ENCODE measurements at places on chromosomes 7 and 10. TPM values are rescaled to one million over a fixed set of nuclear protein-coding genes. Genes with fewer than 3 reads are reported as not detected.

Gene INPP5A
- 7.5 TPM for total RNA-seq

Gene WNT16
- total RNA-seq: not detected

Gene NACAD
- total RNA-seq: 0.21 TPM

- DNase-seq: no peak
- H3K27me3 ChIP-seq: peaks cover 12% of the 10 kb centered on the region
- no peak overlapping the region for H3K4me3 ChIP-seq
- H3K36me3 ChIP-seq: no peaks in the 10 kb centered on the region
- no peak overlapping the region for H3K27ac ChIP-seq
These were observed 1.6 kb downstream of the NPSR1 start for GRCh38 chr7:34659472-34660075.

Gene VKORC1L1
- total RNA-seq: 14.9 TPM

DNA sequence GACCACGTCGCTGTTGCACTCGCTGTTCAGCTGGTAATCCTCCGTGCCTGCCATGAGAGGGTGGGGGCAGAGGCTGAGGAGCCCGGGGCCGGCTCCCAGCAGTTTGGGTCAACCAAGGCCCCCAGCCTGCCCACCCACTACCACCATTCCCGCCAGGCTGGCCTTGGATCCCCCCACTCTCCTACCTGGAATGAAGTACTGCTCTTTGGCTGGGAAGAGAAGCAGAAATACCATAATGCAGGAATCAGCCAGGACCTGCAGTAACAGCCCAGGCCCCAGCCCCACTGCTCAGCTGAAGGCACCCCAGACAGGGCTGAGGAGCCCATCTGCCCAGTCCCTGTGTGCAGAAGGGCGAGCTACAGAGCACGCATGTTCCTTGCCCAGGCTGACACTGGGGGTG is 138.0 kb downstream of the SLIT1 start:
- H3K4me3 ChIP-seq: no peak overlapping the region
- no peak for DNase-seq
- no peaks in the 10 kb centered on the region for H3K36me3 ChIP-seq

GRCh38 chr7:121872831-121873288 is at the start of gene PTPRZ1:
PTPRZ1 (plus strand) TSS chr7:121873161; CDS start chr7:121873500, 339 bp downstream.
- peaks cover 3% of the 10 kb centered on the region for H3K4me1 ChIP-seq
- H3K4me3 ChIP-seq: no peak within 1 kb of the TSS
- DNase-seq: no peak

Gene DNAJC12
- total RNA-seq: 8.8 TPM

GRCh38 chr7:151869109-151869428 is 7.8 kb downstream of the PRKAG2 start:
- peaks cover 13% of the 10 kb centered on the region for H3K4me1 ChIP-seq
- H3K27ac ChIP-seq: no peak overlapping the region
- no peaks in the 10 kb centered on the region for H3K27me3 ChIP-seq
- H3K36me3 ChIP-seq: no peaks in the 10 kb centered on the region
- no peak for DNase-seq
- H3K4me3 ChIP-seq: no peak overlapping the region

DNA sequence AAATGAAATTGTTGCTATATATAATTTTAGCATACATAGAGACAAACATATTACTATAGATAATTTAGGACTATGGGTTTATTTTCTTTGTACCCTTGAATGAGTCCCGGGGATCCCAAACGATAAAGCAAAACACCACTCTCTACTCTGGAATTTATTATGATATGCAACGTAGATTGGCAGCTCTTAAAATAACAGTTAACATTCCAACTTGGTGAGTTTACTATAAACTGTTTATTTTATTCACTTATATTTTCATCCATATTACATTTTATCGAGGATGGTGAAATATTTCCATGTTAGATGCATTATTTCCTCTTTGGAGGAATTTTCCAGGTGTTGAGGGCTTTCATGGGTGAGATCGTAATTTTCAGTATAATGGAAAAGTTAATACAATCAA is 138.7 kb upstream of the DGKB start:
- no peaks in the 10 kb centered on the region for H3K36me3 ChIP-seq
- no peak overlapping the region for H3K4me3 ChIP-seq
- no peaks in the 10 kb centered on the region for H3K4me1 ChIP-seq
- H3K27me3 ChIP-seq: no peaks in the 10 kb centered on the region
- no peak overlapping the region for H3K27ac ChIP-seq

DNA sequence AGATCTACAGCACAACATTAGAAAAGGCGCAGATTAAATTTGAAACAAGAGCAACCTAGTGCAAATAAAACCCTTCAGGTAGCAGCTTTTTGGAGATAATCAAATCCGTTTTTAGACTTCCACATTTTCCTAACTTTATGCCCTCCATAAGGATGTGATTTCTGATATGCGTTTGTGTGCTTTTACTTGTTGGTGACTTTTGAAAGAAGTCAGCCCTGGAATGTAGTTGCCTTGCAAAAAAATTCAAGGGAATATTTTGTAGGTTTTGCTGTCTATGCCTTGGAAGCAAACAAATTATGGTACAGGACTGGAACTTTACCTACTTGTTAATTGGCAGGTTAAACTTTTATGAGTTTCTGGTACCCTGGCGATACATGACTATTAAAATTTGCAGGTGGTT is 86.7 kb upstream of the HDAC9 start:
- no peak overlapping the region for H3K4me3 ChIP-seq
- H3K4me1 ChIP-seq: no peaks in the 10 kb centered on the region
- no peak for DNase-seq

Gene NOS3
- total RNA-seq: 13.2 TPM

GRCh38 chr7:152103066-152103465 is 77.6 kb downstream of the GALNT11 start:
- DNase-seq: no peak
- H3K36me3 ChIP-seq: peaks cover 22% of the 10 kb centered on the region
- no peaks in the 10 kb centered on the region for H3K4me1 ChIP-seq
- H3K27ac ChIP-seq: no peak overlapping the region

Gene PDZD8
- 16.2 TPM for total RNA-seq

All from activated CD4-positive, alpha-beta memory T cell treated with anti-CD3 and anti-CD28 coated beads for 36 hours (primary cell).